PC-3 (cell line): ENCODE measurements at places on chromosomes 4 and X.

DNA sequence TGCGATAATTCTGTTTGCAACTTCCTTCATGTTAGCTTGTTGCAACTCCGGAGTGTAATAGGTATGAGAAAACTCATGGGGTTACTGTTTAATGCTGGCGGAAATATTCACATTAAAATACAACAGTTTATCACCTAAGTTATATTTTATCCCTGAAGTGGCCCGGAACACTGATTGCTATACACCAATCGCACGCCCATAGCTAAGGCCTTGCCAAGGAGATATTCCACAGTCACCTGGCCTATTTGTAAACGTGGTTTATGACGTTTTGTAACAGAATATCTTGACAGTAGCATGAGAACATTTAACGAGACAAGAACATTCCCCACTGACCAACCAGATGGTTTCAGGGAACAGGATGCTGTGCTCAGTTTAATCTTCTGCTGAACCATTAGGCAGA is 23.2 kb upstream of the FAM90A26 start:
- no peak for DNase-seq

- DNase-seq, result no peak
Measured at GRCh38 chrX:18964026-18964425, 19.9 kb downstream of the PHKA2 start.

DNA sequence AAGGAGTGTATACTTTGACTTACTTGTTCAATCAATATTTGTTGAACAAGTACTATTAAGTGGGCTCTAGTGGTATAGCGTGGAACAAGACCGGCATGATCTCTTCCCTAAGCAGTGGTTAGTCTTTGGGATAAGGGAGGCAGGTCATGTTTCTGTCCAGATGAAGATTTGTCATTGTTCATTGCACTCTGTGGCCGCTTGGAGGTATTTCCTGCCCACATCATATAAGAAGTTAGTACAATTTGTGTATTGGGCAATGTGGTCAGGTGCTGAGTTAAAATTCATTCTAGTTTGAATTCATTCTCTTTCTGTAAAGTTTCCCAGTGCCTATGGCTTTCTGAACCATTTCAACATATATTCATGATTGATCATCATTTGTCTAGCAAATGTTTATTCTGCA is 101.1 kb upstream of the SHISA3 start:
- DNase-seq, result peak; percentile 35

DNA sequence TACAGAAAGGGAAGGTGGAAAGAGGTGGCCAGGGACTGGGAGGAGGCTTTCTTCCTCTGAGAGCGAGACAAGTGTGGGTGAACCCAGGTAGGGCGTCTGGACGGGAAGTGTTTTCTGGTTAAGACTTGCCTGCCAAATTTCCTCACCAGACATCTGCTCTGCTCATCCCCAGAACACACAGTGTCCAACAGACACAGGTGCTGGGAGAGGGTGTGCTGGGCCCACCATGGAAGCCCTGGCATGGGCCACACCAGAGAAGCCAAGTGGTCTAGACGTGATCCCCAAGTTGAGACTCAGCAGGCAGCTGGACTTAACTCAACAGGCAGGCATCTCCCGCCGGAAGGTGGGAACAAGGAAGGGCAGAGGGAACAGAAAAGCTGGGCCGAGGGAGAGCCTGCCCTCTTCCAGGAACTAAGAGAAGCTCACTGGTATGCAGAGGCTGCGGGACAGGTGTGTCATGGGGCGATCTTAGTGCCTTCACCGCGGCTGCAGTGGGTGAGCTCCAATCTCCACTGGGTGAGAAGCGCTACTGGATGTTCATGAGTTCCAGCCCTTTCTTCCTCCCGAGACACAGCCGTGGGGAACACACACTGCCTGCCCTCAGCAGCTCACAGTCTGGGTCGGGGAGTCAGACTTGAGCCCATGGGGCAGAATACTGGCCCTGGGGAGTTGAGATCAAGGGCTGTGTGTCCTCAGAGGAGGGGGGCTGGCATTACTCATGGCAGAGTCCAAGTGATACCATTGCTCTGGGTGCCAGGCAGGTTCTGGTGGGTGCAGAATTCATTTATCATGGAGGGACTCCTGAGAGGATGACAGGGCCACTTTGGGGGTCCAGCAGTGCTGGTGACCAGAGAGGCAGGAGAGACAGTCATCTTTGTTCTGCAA is 110.2 kb downstream of the CPZ start:
- no peak for DNase-seq

GRCh38 chrX:13047759-13048158 is 3.3 kb upstream of the FAM9C start:
- DNase-seq, result no peak

DNA sequence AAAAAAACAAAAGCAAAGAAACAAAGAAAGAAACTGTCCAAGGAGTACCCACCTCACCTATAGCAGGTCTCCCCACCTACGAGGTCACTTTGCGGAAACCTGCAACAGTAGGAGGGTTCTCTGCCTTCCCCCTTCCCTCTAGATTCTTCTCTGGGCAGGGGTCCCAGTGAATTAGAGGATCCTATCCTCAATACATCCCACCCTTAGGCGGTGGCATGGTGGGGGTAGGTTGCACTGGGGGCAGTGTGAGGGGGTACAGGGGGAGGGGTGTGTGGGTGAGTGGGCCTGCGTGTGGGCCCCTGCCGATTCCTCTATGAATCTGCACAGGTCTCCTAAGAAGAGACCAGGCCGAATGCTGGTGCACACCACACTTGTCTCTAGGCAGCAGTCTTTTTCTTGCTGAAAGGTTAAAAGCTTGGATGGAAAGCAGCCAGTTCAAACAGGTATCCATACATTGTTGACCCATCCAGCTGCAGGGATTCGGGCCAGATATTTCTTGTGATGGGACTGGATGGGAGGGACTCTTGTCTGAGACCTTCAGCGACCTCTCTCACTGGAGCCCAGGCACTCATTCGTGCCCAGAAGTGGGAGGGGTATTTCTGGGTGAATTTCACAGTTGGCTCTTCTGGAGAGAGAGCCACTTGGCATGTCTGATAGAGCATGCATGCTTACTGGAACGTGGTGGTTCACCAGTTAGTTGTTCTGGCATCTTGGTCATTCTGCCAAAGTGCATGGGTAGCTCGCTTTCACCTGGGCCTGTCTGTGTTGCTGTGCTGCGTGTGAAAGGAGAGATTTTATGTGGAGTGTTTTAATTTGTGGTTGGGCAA is 65.6 kb downstream of the NBDY start:
- DNase-seq, result no peak

DNA sequence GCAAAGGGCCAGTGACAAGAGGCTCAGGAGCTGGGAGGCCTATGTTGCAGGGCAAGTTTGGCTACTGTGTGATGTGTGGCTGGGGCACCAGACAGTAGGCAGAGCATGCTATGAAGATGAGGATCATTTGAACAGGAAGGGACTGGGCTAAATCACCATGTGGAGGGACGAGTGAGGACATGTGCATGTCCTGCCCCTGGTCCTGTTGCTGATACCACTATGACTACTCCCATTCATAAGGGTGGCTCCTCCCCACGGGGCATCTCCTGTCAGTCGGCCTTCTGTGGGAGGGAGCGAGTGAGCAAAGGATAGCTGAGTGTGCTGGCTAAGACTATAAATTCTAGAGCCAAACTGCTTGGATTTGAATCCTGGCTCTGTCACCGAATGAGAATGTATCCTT is 139.2 kb downstream of the TMEM164 start:
- no peak for DNase-seq

DNA sequence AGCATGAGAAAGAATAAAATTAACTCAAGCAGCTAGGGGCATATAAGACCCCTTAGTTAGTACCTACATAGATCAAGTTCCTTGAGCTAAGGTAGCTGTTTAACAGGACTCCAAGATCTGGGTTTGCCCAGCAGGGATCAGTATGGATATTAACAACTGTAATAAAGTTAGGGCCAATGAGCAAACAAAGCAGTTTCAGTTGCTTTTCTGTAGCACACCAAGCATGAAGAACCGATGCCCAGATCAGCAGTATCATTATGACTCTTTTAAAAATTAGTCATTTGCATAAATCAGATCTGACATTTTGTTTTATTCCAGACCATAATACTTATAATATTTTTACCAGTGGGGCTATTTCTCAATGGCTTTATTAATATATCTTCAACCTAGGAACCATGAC is 80.9 kb downstream of the C4orf33 start:
- DNase-seq, result no peak

DNA sequence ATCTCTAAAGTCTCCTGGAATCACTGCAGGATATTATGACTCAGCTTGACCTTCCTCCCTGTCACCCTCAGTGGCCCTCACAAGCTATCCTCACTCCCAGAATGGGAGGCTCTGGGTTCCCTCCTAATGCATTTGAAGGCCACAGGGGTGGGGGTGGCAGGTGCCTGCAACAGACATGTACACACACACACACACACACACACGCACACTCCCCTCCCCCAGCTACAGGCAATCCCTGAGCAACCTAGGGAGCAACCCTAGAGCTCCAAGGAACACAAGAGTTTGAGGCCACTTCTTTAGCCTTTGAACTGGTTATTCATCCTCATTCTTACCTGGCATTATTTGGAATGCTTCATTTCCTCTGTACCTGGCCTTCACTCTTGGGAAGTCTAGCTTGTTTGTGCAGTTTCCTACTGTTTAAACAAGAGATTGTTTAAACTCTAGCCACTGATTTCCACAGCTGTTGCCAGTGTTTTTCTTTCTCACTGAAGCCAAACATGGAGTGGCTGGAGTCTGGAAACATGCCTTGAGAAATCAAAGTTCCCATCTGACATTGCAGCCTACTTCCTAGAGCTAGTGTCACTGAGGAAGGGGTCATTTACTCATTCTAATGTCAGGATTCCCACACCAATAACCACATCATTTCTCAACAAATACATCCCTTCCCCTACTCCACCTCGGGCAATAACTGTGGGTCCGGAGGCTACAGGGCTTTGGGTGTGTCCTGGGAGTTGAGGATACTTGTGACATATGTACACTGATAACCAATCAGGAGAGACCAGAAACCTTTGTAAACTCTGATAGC is 37.7 kb downstream of the MAOA start:
- peak; percentile 82 for DNase-seq

GRCh38 chrX:120476714-120477113 is 7.6 kb upstream of the LAMP2 start:
- DNase-seq, result no peak

DNA sequence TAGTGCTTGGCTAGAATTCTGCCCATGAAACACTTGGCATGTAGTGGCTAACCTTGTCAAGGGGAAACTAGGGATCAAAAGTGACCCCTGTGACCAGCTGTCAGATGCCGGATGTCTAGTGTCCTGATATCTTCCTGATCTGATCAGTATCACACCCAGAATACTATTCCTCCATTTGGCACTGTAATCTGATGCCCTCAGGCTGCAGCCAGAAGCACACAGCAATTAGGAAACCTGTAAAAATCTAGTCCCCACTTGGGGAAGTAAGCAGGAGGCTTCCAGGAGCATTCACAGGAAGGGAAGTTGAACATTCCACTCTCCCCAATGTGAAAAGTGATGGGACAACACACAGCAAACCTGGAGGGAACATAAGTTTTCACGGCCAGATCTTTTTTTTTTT is 125.1 kb downstream of the HS6ST2 start:
- DNase-seq, result no peak

DNA sequence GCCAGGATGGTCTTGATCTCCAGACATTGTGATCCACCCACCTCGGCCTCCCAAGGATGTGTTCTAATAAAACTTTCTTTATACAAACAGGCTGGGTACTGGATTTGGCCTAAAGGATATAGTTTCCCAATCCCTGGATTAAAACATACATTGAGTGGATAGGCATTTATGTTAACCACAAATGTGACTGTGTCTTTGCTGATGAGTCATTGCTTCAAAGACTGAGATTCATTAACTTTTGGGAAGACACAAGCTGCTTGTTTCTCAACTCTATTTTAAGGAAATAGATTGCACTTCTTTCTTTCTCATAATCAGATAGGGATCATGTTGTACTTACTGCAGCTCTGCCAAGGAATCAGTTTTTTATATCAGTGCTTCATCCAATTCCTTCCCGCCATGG is 131.3 kb upstream of the AGA start:
- DNase-seq, result peak; percentile 85

DNA sequence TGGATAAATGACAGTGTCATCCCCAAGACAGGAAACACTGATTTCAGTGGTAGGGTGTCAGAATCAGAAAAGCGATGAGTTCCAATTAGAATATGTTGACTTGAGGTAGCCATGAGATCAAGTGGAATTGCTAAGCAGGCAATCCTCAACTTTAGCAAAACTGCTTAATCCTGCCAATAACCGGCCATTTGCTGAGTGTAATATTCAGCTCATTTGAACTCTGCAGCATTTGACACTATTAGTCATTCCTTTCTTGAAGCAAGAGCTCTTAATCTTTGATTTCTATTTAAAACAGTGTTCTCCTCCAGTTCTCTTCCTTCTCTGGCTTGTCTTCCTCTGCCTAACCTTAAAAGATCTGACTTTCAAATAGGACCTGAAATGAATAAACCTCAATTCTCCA is 68.7 kb upstream of the DCLK2 start:
- DNase-seq, result no peak

- DNase-seq, result no peak
Measured at GRCh38 chrX:38151441-38151840, 69.2 kb downstream of the SRPX start.

DNA sequence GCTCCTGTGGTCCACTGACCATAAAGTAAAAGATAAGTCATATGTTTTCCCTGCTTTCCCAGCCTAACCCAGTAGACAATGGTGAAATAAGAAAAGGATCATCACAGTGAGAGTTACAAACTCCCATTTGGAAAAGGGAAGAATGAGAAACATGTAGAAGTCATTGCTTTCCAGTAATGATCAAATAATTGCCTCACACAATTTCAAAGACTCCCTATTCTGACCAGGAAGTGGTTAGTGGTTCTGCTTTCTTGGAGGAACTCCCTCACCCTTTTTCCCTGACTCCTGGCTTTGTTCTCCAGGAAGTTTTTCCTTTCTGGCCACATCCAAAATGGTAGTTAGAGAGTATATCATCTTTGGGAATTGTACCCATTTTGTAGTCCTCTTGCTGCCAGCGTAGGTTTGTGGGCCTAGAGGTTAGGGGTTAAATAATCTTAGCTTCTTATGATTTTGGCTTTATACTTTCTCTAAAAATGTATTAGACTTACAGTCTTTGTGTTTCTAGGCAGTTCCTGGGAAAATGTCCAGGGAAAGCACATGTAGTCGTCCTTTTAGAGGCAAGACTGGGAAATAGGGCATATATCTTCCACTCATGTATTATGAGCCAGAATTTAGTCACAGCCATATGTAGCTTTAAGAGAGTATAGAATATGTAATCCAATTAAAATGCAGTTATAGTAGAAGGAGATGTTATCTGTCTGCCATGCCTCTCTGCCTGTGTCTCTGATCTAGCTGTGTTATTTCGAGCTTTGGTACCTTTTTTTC is 10.5 kb downstream of the VAMP7 start:
- DNase-seq, result no peak

DNA sequence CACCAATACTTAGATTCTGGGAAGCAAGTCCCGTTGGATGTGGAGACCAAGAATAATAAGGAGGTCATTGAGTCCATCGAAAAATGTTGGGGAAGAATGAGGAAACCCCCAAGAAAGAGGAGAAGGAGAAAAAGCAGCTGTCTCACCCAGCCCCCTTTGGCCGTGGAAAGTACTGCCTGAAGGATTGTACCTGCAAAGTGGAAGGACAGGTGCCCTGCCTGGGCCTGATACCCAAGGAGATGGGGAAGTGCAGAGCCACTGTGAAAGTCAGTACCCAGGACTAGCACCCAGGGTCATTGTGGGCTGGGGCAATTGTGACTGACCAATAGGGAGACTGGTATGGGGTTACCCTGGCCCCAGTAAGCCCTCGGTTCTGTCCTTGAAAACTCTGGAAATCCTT is 13.8 kb upstream of the CFAP299 start:
- no peak for DNase-seq
